NCI-H774 (cell line): ENCODE measurements at places on chromosomes 3 and 15.

- DNase-seq: no peak
These were observed 59.9 kb upstream of the COL8A1 start for GRCh38 chr3:99578339-99578970.

- DNase-seq: no peak
These were observed 235.7 kb upstream of the ATP10A start for GRCh38 chr15:26098801-26099200.

DNA sequence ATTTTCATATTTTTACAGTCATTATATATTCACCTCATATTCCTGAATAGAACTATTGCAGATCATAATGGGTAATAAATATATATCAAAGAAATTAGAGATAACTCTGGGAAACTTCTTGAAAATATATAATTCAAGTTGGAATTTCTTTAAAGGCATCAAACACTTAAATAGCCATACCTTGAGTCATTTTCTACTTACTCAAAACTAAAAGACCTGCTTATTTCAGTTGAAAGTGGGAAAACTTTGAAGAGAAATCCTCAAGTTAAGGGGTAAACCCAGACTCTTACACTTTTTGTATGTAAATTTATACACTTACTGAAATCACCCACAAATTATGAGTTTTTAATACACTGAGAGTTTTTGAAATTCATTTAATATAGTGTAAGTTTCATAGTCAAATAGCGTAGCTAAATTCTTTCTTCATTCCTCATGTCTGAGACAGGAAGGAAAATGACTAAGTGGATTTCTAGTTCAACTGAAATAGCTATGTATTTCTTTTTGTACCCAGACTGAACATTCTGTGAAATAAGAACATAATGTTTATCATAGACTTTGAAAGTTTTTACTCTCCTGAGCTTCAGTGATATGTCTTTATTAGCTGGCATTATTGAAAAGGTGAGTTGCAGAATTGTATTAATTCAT, 4.6 kb upstream of the ALCAM start:
- DNase-seq: no peak

GRCh38 chr3:59320080-59320479, 270.3 kb upstream of the CFAP20DC start:
- DNase-seq: peak; percentile 5

DNA sequence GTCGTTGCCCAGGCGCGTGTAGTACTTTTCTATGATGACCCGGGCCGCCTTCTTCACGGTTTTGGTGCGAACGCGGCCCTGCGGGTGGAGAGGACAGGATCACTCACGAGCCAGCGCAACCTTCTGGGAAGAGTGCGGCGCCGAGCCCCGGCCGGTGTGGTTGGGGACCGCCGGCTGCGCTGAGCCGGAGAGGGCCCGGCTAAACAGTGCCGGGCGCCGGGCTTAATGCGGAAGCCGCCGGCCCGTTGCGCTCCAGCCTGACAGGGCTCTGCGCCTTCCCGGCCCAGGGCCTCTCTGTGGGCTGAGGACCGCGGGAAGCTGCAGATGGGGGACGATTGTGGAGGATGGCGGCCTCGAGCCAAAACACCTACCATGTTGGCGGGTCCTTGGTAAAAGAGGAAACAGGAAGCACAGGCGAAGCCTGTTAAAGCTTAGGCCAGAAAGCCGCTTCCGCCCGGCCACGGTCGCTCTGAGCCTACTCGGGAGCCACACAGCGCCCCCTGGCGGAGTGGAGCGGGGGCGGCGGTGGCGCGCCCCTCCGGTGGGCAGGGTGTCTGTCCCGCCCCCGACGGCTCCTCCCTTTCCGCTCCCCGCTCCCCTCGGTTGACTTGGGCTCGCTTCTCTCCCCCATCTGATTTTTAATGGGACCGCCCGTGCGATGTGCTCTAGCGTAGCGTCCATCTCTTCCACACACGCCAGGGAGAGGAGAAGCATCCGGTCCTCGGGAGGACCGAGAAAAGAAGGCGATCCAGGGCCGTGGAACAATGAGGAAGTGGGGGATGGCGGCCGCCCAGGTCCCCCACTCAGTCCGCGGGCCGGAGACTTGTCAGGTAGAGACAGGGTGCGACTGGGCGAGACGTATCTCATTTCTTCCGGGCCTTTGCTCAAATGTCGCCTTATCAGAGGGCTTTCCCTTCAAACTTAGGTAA, at the start of gene RPS17:
Gene RPS17 (minus strand): TSS at position 403 of the 929 bp plus-strand sequence. CDS start 29 bp downstream, at position 374.
- DNase-seq: no peak
